Hematopoietic multipotent progenitor cell treated with erythropoietin and hydrocortisone succinate and interleukin-3 and kit ligand, for 6 days (in vitro differentiated cells): ENCODE measurements at places on chromosomes 16 and 17.

DNA sequence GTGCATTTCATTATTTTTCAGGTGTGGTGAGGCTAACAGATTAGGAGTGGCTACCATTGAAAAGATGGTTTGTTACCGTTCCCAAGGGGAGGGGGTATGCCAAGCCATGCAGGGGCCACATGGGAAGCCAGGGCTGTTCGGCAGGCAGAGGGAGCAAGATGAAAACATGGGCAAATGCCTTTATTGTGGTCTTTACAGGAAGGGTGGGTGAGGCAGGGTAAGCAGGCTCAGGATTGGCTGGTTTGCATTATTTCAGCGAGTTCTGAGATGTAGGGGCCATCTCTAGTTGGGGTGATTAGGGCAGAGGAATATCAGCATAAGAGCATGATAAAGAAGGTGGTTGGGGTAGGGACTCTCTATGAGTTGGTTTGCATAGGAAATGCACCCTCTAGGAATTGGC, 117.6 kb downstream of the CCT6B start:
- no peak for DNase-seq

GRCh38 chr17:28144019-28144418, 101.5 kb downstream of the NLK start:
- DNase-seq = no peak

DNA sequence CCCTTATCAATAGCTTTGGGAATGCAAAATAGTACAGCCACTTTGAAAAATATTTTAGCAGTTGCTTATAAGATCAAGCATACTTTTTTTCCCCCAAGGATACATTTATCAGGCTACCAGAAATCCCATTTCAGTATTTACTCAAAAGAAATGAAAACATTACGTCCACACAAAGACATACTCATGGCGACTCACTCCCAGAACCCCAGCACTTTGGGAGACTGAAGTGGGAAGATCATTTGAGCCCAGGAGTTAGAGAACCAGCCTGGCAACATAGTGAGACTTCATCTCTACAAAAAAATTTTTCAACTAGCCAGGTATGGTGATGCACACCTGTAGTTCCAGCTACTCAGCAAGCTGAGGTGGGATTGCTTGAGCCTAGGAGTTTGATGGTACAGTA, 5.9 kb downstream of the SKA2 start:
- DNase-seq = no peak

GRCh38 chr16:31569360-31569717, 41.6 kb downstream of the AHSP start:
- peak; percentile 13 for DNase-seq

- peak; percentile 65 for DNase-seq
Measured at GRCh38 chr17:64291268-64291851, 28.3 kb upstream of the TEX2 start.

- DNase-seq = peak; percentile 14
Measured at GRCh38 chr17:49616086-49616485, 40.4 kb downstream of the NXPH3 start.

DNA sequence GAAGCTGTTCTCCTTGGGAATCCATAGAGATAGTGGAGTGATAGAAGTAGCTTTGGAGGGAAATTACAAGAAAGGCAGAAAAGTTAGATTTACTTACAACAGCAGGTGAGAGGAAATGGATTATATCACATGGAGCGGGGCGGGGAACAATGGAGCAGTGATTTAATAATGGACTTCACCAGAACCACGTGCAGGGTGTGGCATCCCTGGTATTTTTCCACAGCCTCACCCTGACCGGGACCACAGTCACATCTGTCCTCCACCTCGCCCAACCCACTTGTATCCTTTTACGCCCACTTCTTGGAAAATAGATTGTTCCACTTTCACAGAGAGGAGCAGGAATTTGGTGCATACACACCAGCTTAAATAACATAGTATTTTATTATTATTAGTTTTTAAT, 15.9 kb upstream of the CYB5B start:
- DNase-seq = no peak

GRCh38 chr16:24855678-24856077, 9.9 kb downstream of the SLC5A11 start:
- no peak for DNase-seq

- no peak for DNase-seq
Measured at GRCh38 chr17:27567563-27567859, 63.5 kb upstream of the LGALS9 start.

GRCh38 chr17:45164734-45165269, 3.1 kb downstream of the HEXIM2 start:
- no peak for DNase-seq

GRCh38 chr17:8948462-8948861, 17.0 kb downstream of the PIK3R5 start:
- DNase-seq = no peak

- peak; percentile 28 for DNase-seq
Measured at GRCh38 chr16:82936941-82937551, 310.3 kb downstream of the CDH13 start.

DNA sequence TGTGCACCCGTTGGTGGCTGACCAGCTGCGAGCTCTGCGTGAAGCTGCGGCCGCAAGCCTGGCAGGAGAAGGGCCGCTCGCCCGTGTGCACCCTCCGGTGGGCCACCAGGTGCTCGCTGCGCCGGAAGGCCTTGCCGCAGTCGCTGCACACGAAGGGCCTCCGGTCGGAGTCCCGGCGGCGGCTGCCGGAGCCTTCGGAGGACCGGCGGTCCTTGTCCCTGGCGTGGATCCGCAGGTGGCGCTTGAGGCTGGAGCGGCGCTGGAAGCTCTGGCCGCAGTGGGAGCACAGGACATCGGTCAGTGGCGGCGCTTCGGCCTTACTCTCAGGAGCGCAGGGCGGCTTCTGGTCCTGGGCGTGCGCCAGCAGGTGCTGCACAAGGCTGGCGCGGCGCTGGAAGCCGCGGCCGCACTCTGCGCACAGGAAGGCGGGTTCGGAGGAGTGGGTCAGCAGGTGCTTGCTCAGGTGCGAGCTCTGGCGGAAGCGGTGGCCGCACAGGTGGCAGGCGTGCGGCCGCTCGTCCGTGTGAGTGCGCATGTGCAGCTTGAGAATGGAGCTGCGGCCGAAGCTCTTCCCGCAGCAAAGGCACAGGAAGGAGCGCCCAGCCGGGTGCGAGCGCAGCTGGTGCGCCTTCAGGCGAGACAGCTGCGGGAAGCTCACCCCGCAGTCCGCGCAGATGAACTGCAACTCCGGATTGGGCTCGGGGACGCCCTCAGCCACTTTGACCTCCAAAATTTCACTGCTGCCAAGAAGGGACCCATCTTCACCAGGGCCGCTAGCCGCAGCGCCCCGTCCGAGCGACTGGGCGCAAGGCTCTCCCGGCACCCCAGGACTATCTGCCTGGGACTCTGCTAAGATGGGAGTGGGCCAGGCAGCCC, 9.1 kb downstream of the ZSCAN10 start:
- DNase-seq = no peak

DNA sequence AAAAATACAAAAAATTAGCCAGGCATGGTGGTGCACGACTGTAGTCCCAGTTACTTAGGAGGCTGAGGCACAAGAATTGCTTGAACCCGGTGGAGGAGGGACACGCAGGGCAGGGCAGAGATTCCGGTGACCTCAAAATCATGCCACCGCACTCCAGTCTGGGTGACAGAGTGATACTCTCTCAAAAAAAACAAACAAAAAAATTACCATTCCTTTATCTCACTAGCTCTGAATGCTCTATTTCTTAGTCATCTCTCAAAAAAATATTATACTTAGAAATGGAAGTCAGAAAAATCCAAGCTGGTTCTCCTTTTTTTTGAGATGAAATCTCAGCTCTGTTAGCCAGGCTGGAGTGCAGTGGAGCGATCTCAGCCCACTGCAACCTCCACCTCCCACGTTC, 40.8 kb downstream of the SPOP start:
- no peak for DNase-seq

DNA sequence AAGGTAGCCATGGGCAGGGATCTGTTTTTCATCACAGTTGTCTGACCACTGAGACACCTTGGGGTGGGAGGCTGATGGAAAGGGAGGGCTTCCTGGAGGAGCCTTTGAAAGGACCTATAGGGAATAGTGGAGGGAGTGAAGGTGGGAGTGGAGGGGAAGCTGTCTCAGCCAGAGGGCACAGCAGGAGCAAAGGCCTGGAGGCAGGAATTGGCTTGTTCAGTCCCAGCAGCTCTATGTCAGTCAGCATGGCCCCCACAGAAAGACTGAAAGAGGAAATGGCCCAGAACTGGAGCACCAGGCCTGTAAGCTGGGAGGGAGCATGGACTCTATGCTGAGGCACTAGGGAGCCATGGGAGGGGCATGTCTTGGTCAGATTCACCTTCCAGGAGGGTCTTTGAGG, 12.8 kb upstream of the CBFB start:
- DNase-seq = no peak

DNA sequence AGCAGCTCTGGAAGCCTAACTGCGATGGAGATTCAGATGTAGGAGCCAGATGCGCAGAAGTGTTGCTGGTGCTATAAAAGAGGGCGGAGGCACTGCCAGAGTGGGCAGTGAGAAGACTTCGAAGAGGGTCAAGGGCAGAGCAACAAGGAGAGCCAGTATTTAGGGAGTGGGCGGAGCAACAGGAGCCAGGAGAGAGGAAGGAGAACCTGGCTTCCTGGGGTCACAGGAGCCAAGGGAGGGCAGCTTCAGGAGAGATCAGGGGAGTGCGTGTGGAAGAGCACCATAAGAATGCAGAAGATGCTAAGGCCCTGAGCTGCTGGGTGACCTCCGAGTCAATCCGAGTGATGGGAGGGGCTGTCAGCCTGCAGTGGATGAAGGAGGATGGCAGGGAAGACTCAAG, 14.4 kb upstream of the MRPS23 start:
- DNase-seq = no peak

GRCh38 chr16:79415983-79416640, 184.4 kb downstream of the MAF start:
- no peak for DNase-seq

DNA sequence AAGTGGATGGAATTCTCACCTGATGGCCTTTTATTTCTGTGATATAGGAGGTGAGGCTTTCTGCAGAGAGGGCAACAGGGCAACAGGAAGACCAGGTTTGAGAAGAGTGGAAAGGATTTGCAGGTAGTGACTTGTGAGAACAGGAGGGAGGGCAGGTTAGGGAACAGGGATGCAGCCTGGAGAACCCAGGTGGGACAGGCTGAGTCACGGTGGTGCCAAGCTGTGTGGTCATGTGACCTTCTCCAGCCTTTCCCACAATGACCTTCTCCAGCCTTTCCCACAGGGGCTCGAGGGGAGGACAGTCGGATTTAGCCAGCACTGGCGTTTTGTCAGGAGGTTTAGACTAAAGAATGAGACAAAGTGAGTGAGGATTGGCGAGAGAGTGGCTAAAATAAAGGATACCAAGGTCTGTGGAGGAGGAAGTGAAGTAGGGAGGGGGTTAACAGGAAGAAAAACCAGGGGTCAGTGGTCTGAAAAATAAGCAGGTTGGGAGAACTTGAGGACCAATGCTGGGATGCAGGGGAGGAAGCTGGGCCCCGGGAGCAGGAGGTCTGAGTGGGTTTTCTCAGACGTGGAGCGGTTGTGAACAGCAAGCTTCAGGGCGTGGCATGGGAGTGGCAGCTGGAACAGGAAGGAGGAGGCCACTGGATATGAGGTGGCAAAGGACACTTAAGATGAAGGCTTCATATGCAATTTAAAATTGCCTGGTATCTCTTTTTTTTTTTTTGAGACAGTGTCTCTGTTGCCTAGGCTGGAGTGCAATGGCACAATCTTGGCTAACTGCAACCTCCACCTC, 37.7 kb downstream of the DNAH2 start:
- DNase-seq = peak; percentile 31

GRCh38 chr17:78419970-78420815, 41.7 kb downstream of the PGS1 start:
- no peak for DNase-seq

DNA sequence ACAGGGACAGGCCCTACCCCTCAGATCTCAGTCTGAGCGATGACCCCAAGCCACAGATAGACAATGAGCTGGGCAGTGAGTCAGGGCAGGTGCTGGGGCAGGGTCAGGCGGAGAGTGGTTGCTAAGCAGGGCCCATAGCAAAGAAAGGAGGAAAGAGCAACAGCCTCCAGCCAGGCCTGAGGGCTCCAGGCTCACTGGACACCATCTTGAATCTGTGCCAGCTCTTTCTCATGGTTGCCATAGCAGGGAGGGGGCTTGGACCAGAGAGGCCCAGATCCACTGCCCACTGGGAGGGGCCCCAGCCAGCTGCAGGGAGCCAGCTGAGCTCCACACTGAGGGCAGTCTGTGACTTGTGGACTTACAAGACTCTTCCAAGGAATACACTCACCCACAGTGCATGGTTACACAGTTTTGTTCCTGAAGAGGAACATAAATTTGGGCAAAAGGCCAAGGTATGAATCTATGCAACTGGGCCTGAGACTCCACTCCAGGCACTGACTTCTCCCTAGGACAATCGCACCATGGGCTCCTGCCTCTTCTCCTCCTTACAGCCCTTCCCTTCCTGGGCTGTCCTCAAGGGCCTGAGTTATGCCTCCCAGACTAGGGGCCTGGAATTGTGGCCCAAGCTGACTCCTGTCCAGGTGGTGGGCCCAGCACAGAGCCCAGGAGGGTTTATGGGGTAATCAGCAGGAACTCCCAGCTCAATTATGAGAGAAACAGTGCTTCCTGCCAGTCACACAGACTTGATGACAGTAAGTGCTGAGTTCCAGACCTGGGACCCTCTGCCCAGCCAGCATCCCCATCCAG, 59.9 kb downstream of the BEAN1 start:
- DNase-seq = peak; percentile 49

DNA sequence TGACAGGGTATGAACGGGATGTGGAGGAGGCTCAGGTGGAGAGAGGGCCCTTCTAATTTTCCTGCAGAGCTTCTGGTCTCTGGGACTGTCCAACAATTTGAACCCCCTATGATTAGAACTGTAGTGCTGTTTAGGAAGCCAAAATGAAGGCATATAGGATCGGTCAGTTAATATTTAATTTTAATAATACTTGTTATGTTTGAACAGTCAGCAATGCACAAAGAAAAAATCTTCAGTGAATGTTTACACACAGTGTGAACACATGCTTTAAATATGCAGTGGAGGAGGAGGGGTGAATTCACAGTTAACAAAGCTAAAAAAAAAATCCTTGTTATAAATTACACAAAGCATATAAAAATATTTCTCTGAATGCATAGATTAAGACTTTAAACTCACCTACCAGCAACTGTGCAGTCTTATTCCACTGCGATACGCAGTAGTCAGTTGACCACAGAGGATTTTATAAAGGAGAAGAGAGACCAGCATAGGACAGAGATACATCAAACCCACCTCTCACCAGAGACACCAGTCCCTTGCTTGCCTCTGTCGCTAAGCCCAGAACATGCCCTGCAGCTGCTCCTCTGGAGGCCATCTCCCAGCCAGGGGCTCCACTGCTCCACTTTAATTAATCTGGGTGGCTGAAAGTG, 14.6 kb downstream of the ANKRD40 start:
- no peak for DNase-seq

GRCh38 chr16:82236415-82236814, 66.4 kb upstream of the MPHOSPH6 start:
- no peak for DNase-seq
